ENCODE measurements at places on chromosomes 1 and 21.

DNA sequence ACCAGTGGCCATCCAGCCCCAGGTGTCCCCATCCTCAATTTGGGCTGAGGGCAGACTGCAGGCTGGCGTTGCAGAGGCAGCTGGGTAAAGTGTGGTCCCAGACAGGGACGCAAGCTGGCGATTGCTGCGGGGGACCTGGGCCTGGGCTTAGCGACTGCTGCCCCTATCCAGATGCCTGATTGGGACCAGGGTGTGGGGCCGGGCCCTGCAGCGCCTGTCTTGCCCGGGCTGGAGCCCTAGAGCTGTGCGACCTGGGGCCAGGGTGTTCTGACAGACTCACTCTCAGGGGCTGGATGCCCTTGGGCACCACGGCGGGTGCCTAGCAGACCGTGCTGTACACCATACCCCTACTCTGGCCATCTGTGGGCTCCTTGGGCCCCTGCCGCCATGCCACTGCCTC lies 16.2 kb upstream of the FAAP20 start:
- DNase-seq, result no peak

DNA sequence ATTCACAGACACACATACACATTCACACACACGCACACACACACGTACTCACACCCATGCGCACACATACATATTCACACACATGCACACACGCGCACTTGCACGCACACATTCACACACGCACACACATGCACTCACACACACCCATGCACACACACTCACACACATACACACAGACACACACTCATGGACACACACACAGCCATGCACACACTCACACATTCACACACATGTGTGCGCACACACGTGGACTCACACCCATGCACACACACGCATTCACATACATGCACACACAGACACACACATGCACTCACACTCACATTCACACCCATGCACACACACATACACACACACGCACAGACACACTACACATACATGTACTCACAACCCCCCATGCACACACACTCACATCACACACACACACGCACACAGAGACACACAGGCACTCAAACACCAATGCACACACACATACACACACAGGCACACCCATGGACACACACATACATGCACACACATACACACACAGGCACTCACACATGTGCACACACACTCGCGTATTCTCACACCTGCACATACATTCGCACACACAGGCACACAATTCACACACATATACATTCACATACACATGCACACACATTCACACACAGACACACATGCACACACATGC lies 589.1 kb downstream of the PTPRU start:
- DNase-seq, result no peak

DNA sequence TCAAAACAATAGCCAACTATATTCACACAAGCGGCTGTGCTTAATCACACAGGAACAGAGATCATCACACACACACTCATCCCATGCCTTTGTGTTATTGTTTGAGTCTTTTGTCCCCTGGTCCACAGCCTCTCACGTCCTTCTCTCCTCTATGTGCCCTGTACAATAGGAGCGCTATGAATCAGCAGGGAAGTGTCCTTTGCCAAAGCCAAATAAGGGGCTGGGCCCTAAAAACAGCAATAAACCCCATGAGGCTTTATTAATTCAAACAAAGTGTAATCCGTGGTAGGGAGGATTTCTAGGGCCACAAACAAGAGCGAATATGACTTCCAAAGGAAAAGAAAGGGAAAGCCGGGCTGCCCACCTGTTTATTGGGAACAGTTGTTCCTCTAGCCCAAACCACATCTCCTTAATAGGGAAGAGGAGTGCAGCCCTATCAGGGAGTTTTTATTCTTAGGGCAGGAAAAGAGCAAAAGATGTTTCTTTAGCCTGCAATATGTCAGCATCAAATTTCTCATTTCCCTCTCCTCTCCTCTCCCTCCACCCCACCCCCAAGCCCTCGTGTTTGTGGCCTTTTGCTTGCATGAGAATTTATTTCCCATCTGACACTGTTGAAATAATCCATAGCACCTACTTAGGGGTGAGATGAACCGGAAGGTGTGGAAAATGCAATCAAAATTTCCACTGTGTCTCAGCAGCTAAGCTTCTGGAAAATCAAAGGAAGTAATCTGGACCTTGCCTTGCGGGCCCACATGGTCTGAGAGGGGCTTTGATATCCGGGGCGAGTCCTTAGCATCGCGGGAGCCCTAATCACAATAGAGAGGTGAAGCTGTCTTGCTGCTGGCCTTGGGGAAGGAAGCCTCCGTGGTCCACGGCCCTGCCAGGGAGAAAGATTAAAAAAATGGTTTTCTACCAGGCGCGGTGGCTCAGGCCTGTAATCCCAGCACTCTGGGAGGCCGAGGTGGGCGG lies 45.3 kb upstream of the ITPKB start:
- no peak for DNase-seq

- DNase-seq, result peak; percentile 28
These were observed 14.1 kb downstream of the IFFO2 start for GRCh38 chr1:18942340-18942739.

DNA sequence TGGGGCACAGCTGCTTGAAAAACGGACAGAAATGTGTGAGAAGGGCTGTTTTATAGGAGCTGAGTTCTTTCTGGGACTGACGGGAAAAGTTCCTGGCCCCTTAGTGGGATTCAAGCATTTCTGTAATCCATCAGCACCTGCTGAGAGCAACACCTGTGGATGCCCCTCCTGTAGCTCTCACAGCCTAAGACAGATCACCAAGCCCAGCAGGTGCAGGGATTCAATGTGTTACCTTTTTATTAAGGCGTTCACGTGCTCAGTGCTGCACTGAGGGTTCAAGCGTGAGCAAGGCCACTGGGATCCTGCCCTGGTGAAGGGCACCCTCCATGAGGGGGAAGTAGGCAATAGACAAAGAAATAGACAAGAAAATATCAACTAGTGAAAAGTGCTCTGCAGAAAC lies 14.9 kb downstream of the OLFML2B start:
- DNase-seq, result no peak

- DNase-seq, result no peak
These were observed 34.1 kb downstream of the RAP1A start for GRCh38 chr1:111653709-111654108.

- no peak for DNase-seq
These were observed 22.6 kb downstream of the KRTAP21-3 start for GRCh38 chr21:30695956-30696355.

GRCh38 chr1:161196521-161197451 lies 2.1 kb downstream of the ADAMTS4 start:
- DNase-seq, result peak; percentile 94

DNA sequence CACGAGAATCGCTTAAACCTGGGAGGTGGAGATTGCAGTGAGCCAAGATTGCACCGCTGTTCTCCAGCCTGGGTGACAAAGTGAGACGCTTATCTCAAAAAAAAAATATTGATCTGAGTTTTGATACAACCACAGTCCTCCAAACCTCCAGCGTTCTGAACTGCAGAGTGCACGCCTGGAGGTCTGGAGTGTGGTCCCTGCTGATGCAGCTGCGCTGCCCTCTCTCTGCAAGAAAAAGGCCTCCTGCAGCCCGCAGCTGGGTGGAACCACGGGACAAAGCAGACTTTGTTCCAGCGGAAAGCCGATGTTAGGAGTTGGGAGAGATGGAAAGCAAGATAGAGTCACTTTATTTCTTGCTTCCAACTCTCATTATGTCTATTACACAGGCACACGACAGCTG lies 144.9 kb upstream of the SOD1 start:
- no peak for DNase-seq

DNA sequence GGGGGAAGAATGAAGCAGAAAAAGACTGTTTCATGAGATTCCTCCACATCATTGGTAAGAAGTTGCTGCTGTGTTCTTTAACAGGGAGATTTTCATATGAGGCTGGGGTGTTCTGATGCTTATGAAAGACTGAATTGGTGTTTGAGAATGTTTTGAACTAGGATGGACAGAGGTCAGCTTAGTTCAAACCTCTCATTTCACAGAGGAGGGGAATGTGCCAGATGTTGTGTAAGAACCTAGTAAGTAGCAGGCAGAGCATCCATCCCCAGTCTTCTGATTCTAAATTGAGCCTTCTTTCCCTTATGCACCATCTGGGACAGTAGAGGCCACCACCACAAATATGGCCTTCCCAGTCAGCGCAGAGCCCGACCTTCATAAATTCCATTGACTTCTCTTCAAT lies 43.7 kb downstream of the SAMD13 start:
- peak; percentile 36 for DNase-seq

GRCh38 chr1:45411510-45411899 lies 71.3 kb upstream of the MUTYH start:
- DNase-seq, result no peak

GRCh38 chr1:15014516-15014915 lies 139.0 kb upstream of the TMEM51 start:
- no peak for DNase-seq

GRCh38 chr21:27536319-27536718 lies 569.4 kb upstream of the ADAMTS5 start:
- peak; percentile 37 for DNase-seq

DNA sequence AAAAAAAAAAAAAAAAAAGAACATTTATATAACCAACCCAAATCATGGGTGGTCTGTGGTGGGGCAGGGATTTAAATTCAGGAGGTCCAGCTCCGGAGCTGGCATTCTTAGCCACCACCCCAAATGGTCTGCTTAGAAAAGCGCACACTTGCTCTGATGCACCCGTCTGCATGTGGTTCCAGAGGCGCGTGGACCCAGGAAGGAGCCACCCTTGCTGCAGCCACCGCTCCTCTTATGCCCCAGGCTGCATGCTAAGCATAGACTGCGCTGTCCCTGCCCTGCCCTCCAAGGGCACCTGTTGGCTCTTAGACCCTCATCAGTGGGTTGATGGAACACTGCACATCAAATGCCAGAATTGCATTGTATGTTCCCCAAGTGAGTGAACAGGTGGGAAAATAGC lies 41.4 kb downstream of the ATP5PO start:
- no peak for DNase-seq

DNA sequence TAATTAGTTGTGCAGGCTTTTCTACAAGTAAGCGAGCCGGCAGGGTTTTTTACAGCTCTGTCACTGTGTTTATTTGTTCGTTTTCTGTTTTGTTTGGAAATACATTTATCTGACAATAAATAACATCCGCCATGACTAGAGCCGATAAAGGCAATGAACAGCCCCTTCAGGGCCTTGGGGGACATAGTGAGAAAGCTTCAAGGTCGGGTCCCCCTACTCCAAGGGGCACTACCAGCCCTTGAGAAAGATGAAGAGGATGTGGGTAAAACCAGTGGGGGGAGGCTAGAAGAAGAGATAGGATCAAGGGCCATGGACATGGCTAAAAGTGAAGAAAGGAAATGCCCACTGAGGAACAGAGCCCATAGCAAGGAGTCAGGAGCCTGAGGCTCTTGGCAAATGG lies 38.5 kb upstream of the CTTNBP2NL start:
- DNase-seq, result no peak

DNA sequence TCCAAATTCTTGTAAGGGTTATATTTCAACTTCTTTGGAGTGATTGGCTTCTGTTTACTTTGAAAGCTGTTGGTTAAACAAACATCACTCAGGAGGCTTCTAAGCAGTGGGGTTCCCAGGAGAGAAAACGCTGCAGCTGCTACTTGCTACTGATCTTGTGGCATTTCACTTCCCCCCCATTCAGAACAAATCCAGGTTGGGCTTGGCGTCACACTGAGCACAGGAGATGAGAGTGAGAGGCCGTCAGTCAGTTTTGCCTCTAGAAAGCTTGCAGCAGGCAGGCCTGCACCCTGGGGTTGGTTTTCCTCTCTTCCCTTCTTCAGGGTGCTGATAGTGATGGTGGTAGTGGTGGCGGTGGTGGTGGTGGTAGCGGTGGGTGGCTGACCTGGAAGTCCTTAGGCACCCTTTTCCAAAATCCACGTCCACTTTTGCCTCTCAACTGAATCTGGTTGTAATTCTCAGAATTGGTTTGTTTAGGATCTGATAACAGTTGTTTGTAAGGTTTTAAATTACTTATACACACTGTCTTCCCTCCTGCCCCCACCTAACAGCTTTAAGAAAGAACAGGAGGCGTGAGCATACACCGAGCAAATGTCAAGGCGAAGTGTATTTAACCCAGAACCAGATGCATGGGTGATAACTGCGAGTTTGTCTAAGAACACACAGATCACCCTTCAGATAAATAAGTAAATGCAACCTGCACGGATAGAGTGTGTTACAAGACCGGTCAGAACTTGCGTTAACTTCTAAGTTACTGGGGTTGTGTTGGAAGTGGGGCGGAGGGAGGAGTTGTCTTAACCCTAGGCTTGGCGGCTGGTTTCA lies 3.2 kb upstream of the PROX1 start:
- DNase-seq, result no peak

GRCh38 chr1:105636052-105636451 lies 1420.4 kb upstream of the PRMT6 start:
- DNase-seq, result no peak

- DNase-seq, result peak; percentile 78
These were observed 33.4 kb downstream of the DDX20 start for GRCh38 chr1:111789142-111789541.

DNA sequence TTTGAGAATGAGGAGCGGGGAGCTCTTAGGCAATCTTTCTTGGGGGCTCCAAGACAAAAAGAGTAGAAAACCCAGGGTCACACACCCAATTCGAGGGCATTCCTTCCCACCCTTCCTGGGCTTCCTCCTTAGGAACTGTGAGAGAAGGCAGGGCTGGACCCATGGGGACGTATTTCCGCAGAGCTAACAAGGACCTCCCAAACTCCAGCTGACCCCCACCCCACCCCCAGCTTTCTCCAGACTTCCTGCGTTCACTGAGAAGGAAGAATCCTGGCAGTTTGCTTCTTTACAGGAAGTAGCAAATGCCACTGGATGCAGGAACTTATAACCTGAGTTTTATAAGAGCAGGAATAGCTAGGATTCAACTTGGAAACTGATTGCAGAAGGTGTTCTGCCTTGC lies 2.7 kb upstream of the LHX9 start:
- no peak for DNase-seq

DNA sequence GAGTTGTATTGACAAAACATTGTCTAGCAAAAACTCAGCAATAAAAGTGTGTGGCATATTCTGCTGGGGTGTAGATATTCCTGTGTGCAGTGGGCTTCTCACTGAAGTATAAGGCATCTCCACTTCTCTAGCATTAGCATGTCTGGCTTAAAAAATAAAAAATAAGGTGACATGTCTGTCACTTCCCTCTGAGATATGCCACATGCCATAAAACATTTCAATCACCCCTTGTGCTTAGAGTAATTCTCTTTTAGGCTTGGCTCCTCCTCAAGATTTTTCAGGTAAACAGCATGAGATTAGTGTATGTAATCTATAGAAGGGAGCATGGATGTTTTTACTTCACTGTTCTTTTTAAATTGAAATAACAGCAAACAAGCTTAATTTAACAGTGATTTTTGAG lies 194.4 kb upstream of the SNX7 start:
- DNase-seq, result no peak

DNA sequence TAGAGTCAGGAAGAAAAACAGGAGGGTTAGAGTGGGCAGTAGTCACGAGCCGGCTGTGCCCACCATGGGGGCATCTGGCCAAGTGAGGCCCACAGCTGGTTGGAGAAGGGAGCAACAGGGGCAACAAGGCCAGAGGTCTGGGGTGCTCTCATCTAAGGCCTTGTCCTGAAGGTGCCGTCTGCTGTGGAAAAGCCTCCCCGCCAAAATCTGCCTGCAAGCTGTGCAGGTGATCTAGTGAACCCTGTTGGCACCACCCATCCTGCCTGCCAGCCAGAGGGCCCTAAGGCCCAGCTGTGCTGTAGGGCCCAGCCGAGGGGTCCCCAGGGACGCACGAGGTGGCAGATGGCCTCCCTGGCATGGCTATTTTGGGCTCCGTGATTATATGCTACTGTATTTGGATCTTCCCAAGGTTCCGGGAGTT lies 51.3 kb downstream of the LGR6 start:
- no peak for DNase-seq

GRCh38 chr1:26826261-26827105 lies at the start of gene ZDHHC18:
Gene ZDHHC18 (plus strand): TSS chr1:26826688. CDS start chr1:26826805, 117 bp downstream.
- peak; percentile 42 for DNase-seq
